ENCODE measurements at places on chromosomes 5 and 9. TPM values are rescaled to one million over a fixed set of nuclear protein-coding genes. Genes with fewer than 3 reads are reported as not detected.

GRCh38 chr9:91256235-91256634 lies 105.5 kb downstream of the AUH start:
- H3K4me3 ChIP-seq, result no peak overlapping the region
- H3K36me3 ChIP-seq, result no peaks in the 10 kb centered on the region
- DNase-seq, result no peak
- H3K27me3 ChIP-seq, result no peaks in the 10 kb centered on the region
- no peaks in the 10 kb centered on the region for H3K4me1 ChIP-seq

The RFESD gene
- 2.4 TPM for total RNA-seq

The KLHL3 gene
- 5.9 TPM for total RNA-seq

- DNase-seq, result no peak
- H3K36me3 ChIP-seq, result no peaks in the 10 kb centered on the region
- H3K4me1 ChIP-seq, result peaks cover 17% of the 10 kb centered on the region
Observed at GRCh38 chr5:50302815-50303490, 138.1 kb downstream of the EMB start.

GRCh38 chr5:131367219-131367860 lies 103.5 kb downstream of the CDC42SE2 start:
- H3K27me3 ChIP-seq, result no peaks in the 10 kb centered on the region
- DNase-seq, result no peak
- no peak overlapping the region for H3K4me3 ChIP-seq
- H3K4me1 ChIP-seq, result peaks cover 63% of the 10 kb centered on the region
- peaks cover 46% of the 10 kb centered on the region for H3K36me3 ChIP-seq

The F2R gene
- total RNA-seq, result 0.20 TPM

The SOX30 gene
- total RNA-seq, result 0.47 TPM

DNA sequence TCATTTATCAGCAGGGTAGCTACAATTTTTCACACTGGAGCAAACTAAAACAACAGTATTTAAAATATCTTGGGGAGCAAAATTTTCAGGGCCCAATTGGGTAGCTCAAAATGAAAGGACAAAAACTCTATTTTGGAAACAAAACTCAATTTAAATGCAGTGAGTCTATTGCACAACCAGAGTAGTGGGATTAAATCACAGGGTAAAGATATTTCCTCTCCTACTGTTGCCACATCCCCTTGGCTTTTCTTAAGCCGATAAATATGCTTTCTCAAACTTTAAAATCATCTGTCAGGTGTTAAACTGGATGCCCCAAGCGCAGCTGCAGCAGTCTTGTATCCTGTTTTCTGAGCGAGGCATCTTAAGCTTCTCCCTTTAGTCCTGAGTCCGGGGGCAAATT lies 1474.3 kb upstream of the CDH9 start:
- no peaks in the 10 kb centered on the region for H3K4me1 ChIP-seq
- no peak overlapping the region for H3K27ac ChIP-seq

GRCh38 chr9:120608421-120608820 lies 28.5 kb upstream of the CDK5RAP2 start:
- H3K4me3 ChIP-seq, result no peak overlapping the region
- no peaks in the 10 kb centered on the region for H3K4me1 ChIP-seq
- H3K27me3 ChIP-seq, result no peaks in the 10 kb centered on the region
- peaks cover 49% of the 10 kb centered on the region for H3K36me3 ChIP-seq
- no peak overlapping the region for H3K27ac ChIP-seq

The PRR7 gene
- total RNA-seq, result 3.2 TPM

DNA sequence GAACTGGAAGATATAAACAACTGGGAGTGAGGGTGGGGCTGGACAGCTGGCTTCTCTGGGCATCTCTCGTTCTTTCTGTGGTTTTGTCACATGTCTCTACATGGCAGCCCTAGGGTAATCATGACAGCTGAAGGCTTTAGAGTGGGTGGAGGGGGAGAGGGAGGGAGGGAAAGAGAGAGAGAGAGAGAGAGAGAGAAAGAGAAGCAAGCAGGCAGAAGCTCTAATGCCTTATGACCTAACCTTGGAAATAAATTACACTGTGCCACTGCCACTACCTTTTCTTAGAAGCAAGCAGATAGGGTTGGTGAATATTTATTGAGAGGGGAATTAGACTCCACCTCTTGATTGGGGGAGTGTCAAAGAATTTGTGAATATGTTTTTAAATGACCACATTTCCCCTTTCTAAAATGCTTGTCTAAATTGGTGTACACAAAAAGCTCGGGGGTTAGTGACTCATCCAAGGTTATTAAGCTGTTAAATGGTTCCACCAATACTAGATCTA lies 2.6 kb upstream of the DAPK1 start:
- no peaks in the 10 kb centered on the region for H3K36me3 ChIP-seq
- DNase-seq, result no peak
- peaks cover 28% of the 10 kb centered on the region for H3K27me3 ChIP-seq
- peaks cover 8% of the 10 kb centered on the region for H3K4me1 ChIP-seq
- H3K27ac ChIP-seq, result no peak overlapping the region
- no peak overlapping the region for H3K4me3 ChIP-seq

The LRRC14B gene
- total RNA-seq, result not detected

DNA sequence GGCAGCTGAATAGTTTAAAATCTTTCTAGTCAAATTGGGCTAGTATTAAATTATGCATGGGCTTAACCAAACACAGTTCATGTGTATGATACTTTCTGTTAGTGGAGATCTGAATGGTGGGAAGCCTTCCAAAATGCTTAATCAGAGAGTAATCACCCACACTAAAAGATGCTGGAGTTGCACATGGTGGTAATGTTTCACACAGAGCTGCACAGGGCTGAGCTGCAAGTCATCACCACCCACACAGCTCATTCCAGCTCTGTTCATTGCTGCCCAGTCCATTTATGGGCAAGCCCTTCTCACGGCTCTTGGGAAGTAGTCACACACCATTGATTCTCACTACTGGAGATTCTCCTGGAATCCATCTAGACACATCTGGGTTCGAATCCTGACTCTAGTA lies 351.5 kb upstream of the KCNN2 start:
- H3K4me3 ChIP-seq, result no peak overlapping the region
- no peaks in the 10 kb centered on the region for H3K27me3 ChIP-seq
- no peaks in the 10 kb centered on the region for H3K4me1 ChIP-seq
- no peak overlapping the region for H3K27ac ChIP-seq

The PRELID2 gene
- 2.6 TPM for total RNA-seq

The WNT8A gene
- not detected for total RNA-seq

DNA sequence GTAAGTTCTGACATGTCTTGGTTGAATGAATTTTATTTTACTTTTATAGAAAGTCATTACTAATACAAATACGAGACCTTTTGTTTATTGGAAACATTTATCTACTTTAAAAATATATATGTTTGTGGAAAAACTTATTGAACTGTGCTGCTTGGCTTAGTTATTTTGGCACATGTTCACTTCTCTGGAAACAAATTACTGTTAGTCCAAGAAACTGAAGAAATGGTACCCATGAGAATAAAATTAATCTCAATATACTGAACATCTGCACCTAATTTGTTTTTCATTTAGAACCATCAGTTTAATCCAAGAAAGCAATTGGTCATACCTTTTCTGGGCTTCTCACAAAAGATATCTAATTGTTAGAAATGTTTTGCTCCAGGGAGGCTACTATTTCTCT lies 32.2 kb downstream of the INVS start:
- H3K27me3 ChIP-seq, result no peaks in the 10 kb centered on the region
- H3K4me3 ChIP-seq, result no peak overlapping the region
- peaks cover 47% of the 10 kb centered on the region for H3K36me3 ChIP-seq
- no peak for DNase-seq
- H3K4me1 ChIP-seq, result no peaks in the 10 kb centered on the region

The HTR1A gene
- total RNA-seq, result not detected

GRCh38 chr5:8481007-8481406 lies 612.1 kb downstream of the MTRR start:
- DNase-seq, result no peak
- H3K4me1 ChIP-seq, result no peaks in the 10 kb centered on the region
- no peaks in the 10 kb centered on the region for H3K27me3 ChIP-seq
- no peak overlapping the region for H3K27ac ChIP-seq
- no peak overlapping the region for H3K4me3 ChIP-seq

- no peaks in the 10 kb centered on the region for H3K27me3 ChIP-seq
- DNase-seq, result no peak
- peak overlapping the region; percentile 100 for H3K27ac ChIP-seq
- H3K4me3 ChIP-seq, result peak overlapping the region; percentile 97
Observed at GRCh38 chr9:6681957-6682501, 36.5 kb upstream of the GLDC start.

GRCh38 chr5:1226839-1227581 lies 1.8 kb downstream of the SLC6A18 start:
- H3K4me1 ChIP-seq, result no peaks in the 10 kb centered on the region
- peaks cover 11% of the 10 kb centered on the region for H3K27me3 ChIP-seq

The TRIM14 gene
- 11.7 TPM for total RNA-seq

The TMEM8B gene
- 5.0 TPM for total RNA-seq

GRCh38 chr5:151868451-151868850 lies 56.2 kb downstream of the GLRA1 start:
- no peaks in the 10 kb centered on the region for H3K4me1 ChIP-seq
- H3K36me3 ChIP-seq, result no peaks in the 10 kb centered on the region
- no peak overlapping the region for H3K27ac ChIP-seq
- DNase-seq, result no peak

GRCh38 chr9:126674365-126675146 lies 60.8 kb downstream of the LMX1B start:
- H3K27me3 ChIP-seq, result peaks cover 41% of the 10 kb centered on the region
- no peak for DNase-seq
- no peaks in the 10 kb centered on the region for H3K36me3 ChIP-seq
- H3K4me1 ChIP-seq, result no peaks in the 10 kb centered on the region
- no peak overlapping the region for H3K4me3 ChIP-seq
- H3K27ac ChIP-seq, result no peak overlapping the region

DNA sequence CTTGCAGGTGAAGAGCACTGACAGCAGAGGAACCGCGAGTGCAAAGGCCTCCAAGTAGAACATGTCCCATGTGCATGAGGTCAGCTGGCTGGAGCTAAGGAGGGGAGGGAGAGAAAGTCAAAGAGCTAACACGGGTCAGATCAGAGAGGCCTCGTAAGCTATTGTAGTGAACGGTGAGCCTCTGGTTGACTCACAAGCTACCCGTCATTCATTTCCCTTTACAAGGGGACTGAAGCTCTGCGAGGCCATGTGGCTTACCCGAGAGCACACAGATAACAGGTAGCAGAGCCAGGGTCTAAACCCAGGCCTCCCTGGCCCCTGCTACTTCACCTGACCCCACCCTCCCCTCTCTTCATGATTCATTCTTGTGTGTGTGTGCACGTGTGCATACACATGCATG lies 152.7 kb upstream of the ADRA1B start:
- peaks cover 14% of the 10 kb centered on the region for H3K4me1 ChIP-seq
- H3K4me3 ChIP-seq, result no peak overlapping the region
- H3K36me3 ChIP-seq, result no peaks in the 10 kb centered on the region
- DNase-seq, result no peak
- no peak overlapping the region for H3K27ac ChIP-seq

The PCDHGB1 gene
- 0.37 TPM for total RNA-seq

- peak within 1 kb of the TSS; percentile 73 for H3K4me3 ChIP-seq
- no peaks in the 10 kb centered on the region for H3K36me3 ChIP-seq
- peak; percentile 48 for DNase-seq
Observed at GRCh38 chr5:132746954-132747615, at the start of gene CCNI2. Gene CCNI2, plus strand, starts transcription at chr5:132747426. Its CDS starts 70 bp downstream, at chr5:132747496.

DNA sequence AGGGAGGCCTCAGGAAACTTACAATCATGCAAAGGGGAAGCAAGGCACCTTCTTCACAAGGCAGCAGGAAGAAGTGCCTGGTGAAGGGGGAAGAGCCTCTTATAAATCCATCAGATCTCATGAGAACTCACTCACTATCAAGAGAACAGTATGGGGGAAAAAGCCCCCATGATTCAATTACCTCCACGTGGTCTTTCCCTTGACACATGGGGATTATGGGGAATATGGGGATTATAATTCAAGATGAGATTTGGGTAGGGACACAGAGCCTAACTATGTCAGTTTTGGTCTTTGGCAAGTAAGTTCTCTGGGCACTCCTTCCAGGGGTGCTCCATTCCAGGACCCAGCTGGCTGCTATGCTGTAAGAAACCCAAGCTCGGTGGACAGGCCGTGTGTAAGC lies 275.3 kb upstream of the TUT7 start:
- no peaks in the 10 kb centered on the region for H3K4me1 ChIP-seq
- H3K36me3 ChIP-seq, result no peaks in the 10 kb centered on the region
- DNase-seq, result no peak
- H3K27ac ChIP-seq, result no peak overlapping the region
- H3K27me3 ChIP-seq, result peaks cover 7% of the 10 kb centered on the region
- H3K4me3 ChIP-seq, result no peak overlapping the region

- no peak overlapping the region for H3K27ac ChIP-seq
- DNase-seq, result no peak
- H3K4me1 ChIP-seq, result no peaks in the 10 kb centered on the region
- H3K36me3 ChIP-seq, result no peaks in the 10 kb centered on the region
- no peak overlapping the region for H3K4me3 ChIP-seq
- H3K27me3 ChIP-seq, result peaks cover 1% of the 10 kb centered on the region
Observed at GRCh38 chr5:169125571-169125970, 175.4 kb downstream of the SLIT3 start.

The SLC6A19 gene
- total RNA-seq, result not detected

The SLC23A1 gene
- total RNA-seq, result 1.8 TPM

DNA sequence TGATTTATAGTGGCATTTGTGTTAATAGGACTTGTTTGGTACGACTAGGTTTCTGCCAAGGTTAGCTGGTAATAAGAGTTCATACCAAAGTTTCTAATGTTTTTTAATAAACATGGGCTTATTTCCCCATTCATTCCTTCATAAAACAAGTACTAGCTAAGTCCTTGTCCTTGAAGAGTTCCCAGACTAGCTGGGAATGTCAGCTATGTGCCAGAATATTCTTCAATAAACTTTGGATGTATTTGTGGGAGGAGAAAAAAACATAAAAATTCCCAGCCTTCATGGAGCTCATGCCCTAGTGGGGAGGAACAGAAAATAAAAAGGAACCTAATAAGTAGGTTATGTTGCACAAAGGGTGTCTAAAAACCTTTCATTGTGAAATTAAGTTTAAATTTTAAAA lies 176.9 kb downstream of the DENND1A start:
- H3K4me1 ChIP-seq, result peaks cover 26% of the 10 kb centered on the region
- no peak overlapping the region for H3K4me3 ChIP-seq
- H3K27me3 ChIP-seq, result no peaks in the 10 kb centered on the region
- no peak overlapping the region for H3K27ac ChIP-seq
- H3K36me3 ChIP-seq, result peaks cover 12% of the 10 kb centered on the region

DNA sequence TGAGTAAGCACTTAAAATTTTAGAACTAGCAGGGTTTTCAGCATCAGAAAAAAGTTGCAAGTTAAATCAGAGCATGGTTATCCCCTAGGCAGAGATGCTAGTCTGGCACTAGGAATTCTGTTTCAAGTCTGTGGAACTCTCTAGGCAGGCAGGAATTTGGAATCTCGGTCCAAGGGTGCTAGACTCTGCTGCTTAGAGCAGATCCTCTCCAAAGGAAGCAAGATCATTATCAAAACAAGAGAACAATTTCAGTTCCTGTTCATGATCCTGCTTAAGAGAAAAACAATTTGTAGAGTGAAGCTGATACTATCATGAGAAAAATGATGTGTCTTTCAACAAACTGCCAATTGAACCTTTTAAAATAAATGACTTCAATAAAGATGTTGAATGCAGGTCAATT lies 420.7 kb downstream of the KIF4B start:
- no peaks in the 10 kb centered on the region for H3K27me3 ChIP-seq
- peak overlapping the region; percentile 78 for H3K27ac ChIP-seq
- DNase-seq, result no peak
- H3K4me1 ChIP-seq, result peaks cover 11% of the 10 kb centered on the region

DNA sequence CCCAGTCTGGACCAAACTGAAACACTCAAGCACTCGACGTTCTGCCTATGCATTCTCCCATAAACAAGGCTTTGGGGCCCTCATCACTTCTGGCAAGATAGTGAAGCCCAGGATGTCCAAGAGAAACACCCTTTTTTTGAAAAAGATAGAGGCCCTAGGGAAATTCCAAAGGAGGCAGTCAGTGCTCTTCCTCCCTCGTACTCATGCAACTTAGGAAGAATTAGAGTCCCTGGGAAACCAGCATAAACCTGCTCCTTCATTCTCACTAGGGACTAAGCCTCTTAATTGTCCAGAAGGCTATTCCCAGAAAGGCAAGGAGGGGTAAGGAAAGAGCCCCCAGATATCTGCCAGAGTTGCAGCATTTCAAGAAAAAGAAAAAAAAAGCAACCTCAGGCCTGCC lies 7.8 kb upstream of the RUSC2 start:
- H3K27me3 ChIP-seq, result peaks cover 6% of the 10 kb centered on the region
- H3K36me3 ChIP-seq, result no peaks in the 10 kb centered on the region
- DNase-seq, result no peak
